ENCODE measurements at places on chromosomes 6 and 20.

- DNase-seq = no peak
These were observed 243.1 kb downstream of the ESR1 start for GRCh38 chr6:152050451-152051195.

DNA sequence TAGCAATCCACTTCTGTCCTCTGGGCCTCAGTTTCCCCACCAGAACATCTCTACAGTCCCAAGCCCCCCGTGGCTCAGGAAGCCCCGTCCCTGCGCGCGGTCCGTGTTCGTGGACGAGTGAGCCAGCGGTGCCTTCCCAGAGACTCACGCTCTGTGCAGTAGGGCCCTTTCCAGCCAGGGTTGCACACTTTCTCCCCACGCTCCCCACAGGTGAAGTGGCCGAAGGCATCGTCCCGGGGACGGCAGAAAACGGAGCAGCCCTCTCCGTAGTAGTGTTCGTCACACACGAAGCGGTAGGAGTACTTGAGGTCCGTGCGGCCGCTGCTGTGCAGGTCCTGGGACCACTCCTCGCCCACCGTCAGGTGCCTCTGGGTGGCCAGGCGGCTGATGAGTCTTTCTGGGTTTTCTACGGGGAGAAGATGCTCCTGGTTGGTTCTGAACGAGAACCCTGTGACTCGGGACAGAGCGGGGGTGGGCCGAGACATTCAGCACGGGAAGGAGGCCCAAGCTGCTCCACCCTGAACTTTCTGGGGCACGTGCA lies 2.7 kb downstream of the DLL1 start:
- DNase-seq = peak; percentile 12

GRCh38 chr20:14375416-14375985 lies 38.1 kb upstream of the FLRT3 start:
- no peak for DNase-seq

DNA sequence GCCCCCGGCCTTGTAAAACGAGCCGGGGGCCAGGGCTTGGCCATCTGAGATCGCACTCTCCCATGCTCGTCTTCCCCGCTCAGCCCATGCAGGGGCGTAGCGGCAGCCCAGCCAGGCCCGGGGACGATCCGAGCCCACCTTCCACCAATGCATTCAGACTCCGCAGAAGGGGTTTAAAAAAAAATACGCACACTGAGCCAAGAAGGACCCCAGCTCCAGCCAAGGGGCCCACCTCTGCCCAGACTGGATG lies 320 bp downstream of the GSTA4 start:
- DNase-seq = peak; percentile 54

GRCh38 chr20:21514553-21515251 lies 838 bp upstream of the NKX2-2 start:
- no peak for DNase-seq

DNA sequence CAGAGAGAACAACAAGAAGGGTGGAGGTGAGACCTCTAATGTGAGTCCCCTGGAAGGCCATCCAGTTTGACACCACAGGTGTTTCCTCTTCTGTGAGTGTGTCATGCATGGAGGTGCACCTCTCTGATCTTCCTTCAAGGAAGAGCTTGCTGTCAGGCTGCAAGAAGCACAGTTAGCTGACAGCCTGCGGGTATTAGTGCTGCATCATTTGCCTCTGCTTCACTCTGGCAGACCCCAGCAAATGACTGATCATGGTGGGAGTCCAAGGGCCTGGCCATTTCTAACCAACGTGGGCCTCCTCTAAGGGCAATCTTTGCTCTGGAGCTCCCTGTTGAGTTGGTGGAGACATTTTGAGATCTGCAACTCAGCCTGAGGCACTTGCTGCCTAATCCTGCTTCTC lies 206.3 kb downstream of the EPHA7 start:
- no peak for DNase-seq

DNA sequence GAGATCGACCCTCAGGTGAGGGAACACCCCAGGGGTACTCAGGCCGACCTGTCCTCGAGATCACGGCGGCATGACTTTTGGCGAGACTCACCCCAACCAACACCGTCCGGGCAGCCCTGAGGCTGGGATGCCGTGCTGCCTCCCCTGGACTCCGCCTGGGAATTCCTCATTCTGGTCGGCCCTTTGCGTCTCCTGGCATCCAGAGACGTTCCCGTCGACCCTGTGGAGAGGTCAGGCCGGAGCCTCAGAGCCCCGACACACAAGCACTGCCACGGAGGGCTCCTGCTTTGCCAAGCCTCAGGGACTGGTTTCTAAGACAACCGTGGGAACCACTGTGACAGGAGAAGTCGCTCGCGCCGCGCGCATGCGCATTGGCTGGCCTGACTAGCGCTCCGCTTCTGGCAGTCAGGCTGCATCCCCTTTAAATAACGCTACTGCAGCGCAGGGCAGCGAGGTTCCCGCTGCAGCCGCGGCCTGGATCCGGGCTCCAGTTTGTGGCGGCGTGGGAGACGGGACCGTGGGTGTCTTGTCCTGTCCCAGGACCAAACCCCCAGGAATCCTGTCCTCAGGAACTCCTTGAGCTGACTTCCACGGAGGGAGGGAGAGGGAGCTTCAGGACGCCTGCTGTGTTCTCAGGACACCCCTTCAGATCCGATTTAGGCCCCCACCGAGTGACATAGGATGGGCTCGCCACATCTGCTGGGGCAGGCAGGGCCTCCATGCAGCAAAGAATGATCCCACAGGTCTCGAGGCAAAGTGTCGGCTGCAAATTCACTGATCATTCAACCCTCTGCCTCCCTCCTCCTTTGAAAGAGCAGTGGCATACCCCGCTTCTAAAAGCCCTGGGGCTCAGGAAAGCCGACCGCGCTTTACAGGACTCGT lies 163.2 kb upstream of the ZNF337 start:
- peak; percentile 80 for DNase-seq

- DNase-seq = peak; percentile 76
These were observed 242.5 kb downstream of the TTLL2 start for GRCh38 chr6:167567142-167568033.

DNA sequence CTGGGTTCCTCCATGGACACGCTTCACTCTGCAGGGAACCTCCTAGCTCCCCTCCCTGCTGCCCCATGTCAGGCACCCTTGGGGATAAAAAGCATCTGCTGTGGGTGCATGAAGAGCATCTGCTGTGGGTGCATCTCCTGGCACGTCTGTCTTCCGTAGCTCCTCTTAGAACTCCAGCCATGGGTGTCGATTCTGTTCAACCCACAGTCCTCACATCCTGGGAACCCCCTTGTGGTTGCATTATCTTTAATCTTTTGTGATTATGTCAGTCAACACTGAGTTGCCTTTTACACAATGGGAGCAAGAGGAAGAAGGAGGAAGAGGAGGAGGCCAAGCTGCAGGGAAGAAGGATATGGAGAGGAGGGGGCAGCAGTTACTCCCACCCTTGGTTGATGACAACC lies 24.1 kb upstream of the CCR6 start:
- DNase-seq = no peak

DNA sequence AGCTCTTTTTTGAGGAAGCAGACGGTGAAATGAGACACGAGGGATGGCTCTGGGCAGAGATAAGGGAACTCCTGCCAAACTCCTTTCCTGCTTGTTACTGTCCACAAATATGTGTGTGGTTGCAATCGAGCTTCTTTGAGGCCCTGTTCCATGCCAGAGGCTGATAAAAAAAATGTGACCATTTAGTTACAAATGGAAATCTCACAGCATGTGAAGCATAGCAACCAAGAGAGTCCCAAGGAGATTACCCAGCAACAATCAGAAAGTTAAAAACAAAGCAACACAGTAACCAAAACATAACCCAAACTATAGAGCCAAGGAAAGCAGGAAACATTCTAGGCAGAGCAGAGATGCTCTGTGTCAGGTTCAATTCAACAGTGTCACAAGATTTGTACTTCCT lies 35.4 kb upstream of the HMGN3 start:
- peak; percentile 77 for DNase-seq
